GM13977 (cell line): ENCODE measurements at places on chromosomes 3 and 15.

DNA sequence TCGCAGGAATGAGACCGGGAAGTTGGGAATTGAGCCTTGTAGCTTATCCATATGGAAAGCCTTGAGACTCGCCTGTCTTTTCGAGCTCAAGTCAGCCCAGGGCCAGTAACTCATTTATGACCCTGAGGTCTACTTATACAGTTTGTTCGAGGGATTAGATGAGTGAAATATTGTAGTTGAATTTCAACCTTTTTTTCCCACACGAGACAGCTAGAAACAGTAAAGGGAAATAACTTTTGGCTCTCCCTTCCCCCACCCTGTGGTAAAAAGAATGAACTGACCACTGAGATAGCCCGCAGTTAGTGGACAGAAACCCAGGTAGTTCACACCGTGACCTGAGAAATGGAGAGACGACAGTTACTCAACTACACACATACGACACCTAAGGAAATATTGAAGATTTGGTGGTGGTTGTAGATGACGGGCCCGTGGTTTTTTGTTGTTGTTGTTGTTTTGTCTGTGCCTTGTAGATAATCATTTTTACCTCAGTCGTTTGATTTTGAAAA is 841 bp downstream of the EIF3J start:
- DNase-seq: peak; percentile 23

DNA sequence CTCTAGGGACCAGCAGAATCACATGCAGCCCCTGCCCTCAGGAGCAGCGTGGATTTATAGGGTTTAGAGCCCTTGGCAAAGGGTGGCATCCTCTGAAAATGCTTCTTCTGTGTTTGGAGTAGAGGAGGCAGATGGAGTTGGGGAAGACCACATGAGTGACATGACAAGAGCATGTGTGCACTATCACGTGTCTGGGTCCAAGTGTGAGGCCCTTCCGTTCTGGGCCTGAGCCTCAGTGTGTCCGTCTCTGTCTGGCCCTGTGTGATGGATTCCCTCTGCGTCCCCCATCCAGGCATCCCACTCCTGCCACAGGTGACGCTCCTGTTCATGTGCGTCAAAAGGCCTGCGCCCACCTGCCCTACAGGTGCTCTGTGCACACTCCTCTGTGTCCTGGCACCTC is 30.1 kb downstream of the FGD5 start:
- DNase-seq: no peak

- no peak for DNase-seq
These were observed 739.4 kb downstream of the MCTP2 start for GRCh38 chr15:94970802-94971201.

DNA sequence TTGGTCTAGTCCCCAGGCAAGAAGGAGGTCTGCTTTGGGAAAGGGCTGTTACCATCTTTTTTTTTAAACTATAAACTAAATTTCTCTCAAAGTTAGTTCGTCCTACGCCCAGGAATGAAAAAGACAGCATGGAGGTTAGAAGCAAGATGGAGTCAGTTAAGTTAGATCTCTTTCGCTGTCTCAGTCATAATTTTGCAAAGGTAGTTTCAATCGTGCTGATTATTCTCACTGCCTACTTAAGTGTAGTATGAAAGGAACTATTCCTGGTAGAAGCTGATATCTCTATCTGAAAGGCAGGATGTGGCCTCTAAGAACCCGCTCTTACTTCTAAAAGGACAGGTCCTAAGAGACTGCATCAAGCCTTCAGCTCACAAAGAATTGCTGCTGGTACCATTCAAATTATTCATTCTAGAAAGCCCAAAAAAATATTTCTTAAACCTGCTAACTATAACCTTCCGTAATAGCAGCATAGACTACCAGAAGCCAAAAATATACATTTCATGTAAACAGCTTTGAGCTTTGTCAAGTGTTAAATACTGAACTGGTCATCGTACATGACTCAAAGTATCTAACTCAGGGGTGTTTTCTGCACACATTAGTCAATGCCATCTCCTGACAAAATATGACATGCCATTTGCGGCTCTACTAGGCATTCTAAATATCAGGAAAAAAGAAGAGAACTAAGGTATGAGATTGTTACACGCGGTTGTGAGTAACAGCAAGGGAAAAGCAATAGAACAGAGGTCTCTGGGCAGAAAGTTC is 96.0 kb upstream of the CCDC80 start:
- DNase-seq: no peak

- DNase-seq: no peak
These were observed 609.7 kb downstream of the VGLL3 start for GRCh38 chr3:86381247-86381646.

- no peak for DNase-seq
These were observed 4.0 kb downstream of the C3orf52 start for GRCh38 chr3:112089956-112090886.
